ENCODE measurements at places on chromosomes 5 and 9.

DNA sequence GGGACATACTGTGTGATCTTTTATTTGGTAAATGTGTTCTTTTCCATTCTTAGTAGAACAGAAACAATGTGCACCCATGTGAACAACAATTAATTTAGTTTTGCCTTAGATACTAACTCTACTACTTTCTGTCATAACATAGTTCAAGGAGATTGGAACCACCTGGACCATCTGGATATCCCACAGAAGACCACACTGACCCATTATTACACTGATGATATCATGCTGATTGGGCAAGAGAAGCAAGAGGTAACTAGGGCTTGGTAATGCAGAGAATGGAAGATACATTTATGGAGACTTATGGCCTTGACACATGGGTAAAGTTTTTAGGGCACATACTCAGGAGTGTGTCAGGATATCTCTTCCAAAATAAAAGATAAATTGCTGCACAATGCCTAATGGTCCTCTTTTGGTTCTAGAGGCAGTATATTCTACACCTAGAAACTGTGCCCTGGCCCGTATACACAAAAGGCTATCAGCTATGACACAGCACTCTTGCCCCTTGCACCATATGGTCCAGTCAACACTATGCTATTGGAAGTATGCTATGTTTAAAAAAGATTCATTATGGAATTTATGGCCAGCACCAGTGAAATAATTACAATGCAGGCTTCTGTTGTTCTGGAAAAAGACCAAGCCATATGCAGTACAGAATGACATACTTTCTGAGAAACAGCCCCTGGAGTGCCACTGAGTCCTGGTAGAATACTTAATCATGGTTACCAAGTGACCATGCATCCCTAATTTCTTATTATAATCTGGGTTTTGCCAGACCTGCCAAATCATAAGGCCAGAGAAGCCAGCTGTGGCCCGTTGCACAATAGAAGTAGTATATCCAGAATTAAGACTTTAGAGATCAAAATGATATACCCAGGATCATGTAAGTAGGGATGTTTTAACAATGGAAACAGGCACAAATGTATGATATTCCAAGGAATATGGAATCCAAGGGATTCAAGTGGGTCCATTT is 41.6 kb upstream of the MROH2B start:
- no peak for DNase-seq

DNA sequence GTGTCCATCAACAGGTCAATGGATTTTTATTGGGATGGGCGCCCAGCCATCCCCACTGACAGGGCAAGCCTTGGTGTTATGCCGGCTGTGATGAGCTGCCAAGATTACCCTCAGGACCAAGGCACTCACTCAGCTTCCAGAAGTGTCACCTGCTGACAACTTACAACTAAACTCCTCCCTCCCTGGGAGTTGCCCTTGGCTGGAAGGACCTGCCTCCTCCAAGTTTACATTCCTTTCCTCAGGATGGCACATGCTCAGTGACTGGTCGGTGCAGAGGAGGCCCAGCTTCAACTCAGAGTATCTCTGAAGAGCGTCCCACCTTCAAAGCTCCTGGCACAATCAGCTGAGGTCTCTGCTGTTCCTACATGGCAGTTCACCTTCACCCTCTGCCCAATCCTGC is 52.5 kb upstream of the ZBTB43 start:
- DNase-seq: no peak

GRCh38 chr9:29830821-29831220 is 2257.5 kb upstream of the C9orf72 start:
- DNase-seq: no peak

DNA sequence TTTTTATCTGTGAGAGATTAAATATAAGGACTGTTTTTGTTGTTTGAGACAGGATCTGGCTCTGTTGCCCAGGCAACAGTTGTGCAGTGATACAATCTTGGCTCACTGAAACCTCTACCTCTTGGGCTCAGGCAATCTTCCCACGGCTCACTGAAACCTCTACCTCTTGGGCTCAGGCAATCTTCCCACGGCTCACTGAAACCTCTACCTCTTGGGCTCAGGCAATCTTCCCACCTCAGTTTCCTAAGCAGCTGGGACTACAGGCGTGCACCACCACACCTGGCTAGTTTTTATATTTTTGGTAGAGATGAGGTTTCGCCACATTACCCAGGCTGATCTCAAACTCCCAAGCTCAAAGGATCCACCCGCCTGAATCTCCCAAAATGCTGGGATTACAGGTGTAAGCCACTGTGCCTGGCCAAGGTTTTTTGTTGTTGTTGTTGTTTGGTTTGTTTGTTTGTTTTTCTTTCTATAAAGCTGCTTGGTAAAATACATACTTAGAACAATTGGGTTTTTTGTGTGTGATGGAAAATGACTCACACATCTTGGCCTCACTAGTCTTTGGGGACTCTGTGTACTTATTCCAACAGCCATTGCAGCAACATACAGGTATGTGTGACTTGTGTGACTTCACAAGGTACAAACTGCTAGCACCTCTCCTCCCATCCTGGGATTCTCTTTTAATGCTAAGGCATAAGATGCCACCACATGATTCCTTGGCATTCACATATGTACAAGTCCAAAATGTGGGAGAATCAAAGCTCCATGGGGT is 36.5 kb upstream of the RASA1 start:
- DNase-seq: no peak
